ENCODE measurements at places on chromosomes 2 and 18.

- no peak for DNase-seq
Observed at GRCh38 chr2:44852594-44852993, 88.9 kb upstream of the SIX3 start.

DNA sequence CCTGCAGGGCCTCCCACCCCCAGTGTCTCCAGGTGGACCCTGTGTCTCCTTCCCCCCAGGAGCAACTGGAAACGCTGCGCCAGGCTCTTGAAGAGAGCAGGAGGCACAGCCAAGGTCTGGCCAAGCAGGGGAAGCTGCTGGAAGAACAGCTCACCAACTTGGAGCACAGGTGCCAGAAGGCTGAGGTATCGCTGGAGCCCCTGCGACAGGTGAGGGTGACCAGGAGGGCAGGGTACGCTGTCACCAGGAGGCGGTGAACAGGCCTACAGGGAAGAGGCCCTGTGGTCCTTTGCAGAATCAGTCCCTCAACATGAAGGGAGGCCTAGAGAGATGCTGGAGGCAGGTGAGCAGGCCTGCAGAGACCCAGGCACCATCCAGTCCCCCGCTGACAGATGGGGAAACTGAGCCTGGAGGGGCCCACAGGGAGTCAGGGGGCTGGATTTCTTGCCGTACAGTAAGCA, 15.6 kb upstream of the SNED1 start:
- no peak for DNase-seq

DNA sequence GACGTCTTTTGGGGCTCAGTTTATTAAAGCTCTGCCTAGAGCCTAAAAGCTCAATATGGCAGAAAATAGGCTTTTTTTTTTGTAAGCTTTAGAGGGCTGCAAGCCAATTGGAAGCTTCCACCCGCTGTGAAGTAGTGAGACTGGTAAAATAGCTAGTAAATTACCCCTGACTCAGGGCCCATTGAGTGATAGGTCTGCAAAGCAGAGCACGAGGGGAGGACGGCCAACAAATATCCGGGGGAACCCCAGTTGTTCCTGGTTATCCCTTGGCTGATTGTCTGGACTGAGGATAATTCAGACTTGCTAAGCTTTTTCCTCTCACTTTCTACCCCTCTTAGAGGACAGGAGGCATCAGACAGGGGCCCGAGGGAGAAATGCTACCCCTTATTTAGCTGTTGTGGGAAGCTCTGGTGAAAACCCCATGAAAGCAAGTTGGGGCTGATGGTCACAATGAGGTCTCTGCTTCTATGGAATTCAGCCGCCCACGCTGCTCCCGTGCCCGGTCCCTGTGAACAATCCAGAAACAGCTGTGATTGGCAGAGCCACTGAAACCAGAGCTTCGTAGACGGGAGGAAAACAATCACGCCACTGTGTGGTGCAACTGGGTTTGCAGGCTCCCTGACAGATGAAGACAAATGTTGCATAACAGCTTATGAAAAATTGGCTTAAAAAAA, 141.9 kb upstream of the LGALSL start:
- DNase-seq = no peak

DNA sequence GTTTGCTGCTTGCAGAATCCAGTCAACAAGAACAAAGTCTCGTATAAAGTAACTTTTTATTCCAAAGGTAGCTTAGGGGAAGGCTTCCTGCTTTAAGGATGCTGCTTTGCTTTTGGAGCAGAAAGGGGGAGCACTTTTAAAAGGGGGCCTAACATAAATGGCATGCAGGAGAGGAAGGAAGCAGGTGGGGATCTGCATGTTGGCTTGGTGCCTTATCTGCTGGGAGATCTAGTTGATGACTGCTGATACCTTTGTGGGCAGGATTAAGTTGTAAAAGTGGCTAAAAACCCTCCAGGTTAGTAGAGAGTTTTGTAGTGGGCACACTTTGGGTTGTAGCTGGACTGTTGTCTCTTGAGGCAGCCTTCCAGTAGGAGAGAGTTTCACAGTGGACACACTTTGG, 22.5 kb downstream of the UBR3 start:
- DNase-seq = no peak

DNA sequence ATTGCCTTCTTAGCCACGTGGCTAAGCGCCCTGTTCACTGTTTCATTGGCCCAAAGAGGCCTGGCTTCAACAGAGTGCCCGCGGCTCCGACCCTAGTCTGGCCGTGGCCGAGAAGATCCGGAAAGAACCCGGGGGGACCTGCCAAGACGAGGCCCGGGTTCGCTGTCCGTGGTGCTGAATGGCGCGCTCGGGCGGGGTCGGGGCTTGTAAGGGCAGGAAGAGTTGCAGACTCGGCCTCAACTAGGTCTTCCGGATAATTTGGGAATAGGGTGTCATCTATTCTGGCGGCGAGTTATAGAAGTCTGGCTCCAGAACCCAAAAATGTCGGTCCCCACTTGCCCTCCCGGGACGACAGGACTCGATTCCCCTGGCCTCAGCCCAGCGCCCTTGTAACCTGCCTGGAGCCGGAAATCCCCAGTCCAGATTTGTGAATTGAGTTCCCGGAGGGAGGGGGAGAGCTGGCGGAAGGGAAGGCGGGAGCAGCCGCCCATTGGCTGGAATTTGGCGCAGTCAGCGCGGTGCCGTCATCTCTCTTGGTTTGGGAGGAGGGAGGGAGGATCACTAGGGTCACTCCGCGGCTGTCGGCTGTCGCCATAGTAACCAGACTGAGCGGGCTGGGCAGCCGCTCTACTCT, 3.5 kb downstream of the CDK5R2 start:
- peak; percentile 27 for DNase-seq

GRCh38 chr2:147137711-147138110, 707.1 kb upstream of the ACVR2A start:
- no peak for DNase-seq

DNA sequence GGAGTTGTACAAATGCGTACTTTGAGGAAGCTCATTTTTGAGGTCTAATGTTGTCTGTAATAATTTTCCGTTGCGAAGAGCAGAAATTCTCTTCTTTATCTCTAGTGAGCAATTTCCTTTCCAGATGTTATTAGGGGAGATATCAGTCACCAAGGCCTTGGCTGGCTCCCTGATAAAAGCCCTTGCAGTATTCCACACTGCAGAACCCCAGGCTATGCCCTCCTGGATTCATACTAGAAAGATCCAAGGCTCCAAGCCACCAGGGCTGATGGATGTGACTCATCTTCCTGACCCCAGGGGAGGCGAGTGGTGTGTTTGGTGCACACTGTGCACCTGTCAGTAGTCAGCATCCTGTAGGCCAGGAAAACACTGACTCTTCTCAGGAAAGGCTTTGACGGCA, 34.7 kb downstream of the INO80C start:
- no peak for DNase-seq

DNA sequence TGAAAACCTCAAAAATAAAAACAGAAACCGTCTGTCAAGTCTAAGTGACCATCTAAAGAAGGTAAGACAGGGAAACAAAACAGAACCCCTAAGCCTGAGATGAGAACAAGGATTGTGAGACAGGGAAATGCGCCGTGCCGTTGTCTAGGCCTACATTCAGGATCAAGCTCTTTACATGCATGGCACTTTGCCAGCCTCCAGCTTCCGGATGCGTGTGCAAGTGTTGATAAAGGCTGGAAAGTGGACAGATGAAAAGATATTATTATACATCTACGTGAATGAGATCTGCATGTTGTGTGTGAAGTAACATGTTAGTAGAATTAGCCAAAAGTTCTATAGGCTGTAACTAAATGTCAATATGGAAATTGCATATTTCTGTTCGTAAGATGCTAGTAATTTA, 28.6 kb upstream of the TMEM87B start:
- no peak for DNase-seq

GRCh38 chr18:30595942-30596341, 446.6 kb downstream of the DSC3 start:
- no peak for DNase-seq

- no peak for DNase-seq
Observed at GRCh38 chr2:226796840-226797288, 2.8 kb downstream of the IRS1 start.

DNA sequence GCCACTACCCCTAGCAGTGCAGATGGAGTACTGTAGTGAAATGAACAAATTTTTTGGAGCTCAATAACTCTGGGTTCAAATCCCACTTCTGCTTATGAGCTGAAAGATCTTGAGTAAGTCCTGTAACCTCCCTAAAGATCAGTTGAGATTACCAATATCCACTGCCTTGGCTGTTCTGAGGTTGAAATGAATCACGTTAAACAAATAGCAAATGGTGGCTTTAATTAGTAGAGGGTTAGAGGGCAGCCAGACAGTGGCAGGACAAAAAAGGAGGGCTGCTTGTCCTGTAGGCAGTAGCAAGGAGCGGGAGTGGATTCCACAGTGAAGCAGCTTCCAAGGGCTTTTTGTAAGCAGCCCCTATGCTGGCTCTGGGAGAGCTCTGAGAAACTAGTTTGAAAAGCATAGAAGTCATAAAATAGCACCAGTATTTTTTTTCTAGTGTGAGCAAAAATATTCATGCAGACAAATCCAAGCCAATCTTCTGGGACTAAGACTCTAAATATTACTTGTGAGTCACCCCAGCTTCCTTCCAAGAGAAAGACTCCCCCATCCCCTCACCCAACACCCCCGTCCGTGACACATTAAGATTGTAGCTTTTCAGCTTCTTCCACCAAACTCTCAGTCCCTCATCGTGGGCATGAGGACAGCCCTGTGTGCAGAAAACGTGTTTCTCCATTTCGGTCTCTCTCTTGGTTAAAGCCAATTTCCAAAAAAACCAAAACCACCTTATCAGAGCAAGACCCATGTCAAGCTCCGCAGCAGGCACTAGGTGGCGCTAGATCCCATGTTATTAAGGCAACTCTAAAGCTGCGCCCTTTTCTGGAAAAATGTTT, 123.5 kb upstream of the LGALSL start:
- DNase-seq = peak; percentile 65

- DNase-seq = no peak
Observed at GRCh38 chr2:223214394-223215253, 162.6 kb downstream of the KCNE4 start.

- no peak for DNase-seq
Observed at GRCh38 chr2:18067588-18068384, 189.3 kb downstream of the KCNS3 start.

GRCh38 chr2:17543131-17543660, 2.7 kb downstream of the VSNL1 start:
- no peak for DNase-seq

- DNase-seq = no peak
Observed at GRCh38 chr18:46040747-46041104, 31.3 kb downstream of the PSTPIP2 start.

DNA sequence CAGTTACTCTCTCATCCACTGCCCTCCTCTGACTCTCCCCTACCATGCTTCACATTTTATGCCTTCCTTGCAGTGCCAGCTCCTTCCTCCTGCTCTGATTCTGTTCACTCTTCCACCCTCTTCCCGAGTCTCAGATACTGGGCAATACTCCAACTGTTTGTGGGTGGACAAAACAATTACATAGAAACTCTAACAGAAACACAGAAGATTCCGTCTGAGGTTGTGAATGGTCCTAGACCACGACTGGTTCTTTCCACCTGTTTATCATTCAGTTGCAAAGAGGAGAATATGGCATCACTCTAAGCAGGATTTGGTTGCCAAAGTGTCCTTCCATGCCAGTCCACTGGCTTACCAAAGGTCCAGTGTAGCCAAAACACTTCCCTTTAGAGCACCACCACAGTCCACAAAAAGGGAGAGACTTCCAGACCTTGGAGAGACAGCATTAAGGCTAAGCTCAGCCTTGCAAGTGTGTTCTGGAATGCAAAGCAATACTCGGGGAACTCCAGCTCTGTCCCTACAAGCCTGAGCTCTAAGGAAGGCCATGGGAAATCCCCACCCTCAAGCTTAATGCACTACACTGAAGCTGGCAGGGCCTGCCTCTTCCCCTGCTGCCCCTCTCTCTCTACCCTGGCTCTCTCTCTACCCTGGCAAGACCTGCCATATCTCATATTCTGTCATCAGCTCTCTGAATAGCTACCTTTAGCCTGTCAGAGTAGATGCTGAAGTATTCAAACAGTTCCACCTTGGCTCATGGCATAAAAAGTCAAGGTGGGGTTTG, 33.6 kb upstream of the RND3 start:
- no peak for DNase-seq

GRCh38 chr18:5895876-5896740, 786 bp upstream of the TMEM200C start:
- no peak for DNase-seq

DNA sequence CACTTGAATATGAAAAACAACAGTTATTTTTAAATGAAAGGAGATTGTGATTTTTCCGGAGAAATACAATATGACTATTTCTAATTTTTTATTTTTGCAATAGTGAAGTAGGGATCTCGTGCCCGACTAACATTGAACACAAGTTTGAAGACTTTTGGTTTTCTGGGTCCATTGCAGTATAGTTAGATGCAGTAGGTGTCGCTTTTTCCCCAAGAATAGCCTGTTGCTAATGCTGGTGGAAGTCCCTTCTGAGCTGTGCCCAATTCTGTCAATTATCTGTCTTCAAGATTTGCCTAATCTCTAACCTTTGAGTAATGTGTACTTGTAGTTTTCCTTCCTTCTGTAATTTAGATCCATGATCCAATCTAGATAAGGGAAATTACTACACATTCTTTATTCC, 36.5 kb downstream of the SEMA4F start:
- no peak for DNase-seq

GRCh38 chr18:22900558-22901238, 32.4 kb upstream of the RBBP8 start:
- DNase-seq = no peak

DNA sequence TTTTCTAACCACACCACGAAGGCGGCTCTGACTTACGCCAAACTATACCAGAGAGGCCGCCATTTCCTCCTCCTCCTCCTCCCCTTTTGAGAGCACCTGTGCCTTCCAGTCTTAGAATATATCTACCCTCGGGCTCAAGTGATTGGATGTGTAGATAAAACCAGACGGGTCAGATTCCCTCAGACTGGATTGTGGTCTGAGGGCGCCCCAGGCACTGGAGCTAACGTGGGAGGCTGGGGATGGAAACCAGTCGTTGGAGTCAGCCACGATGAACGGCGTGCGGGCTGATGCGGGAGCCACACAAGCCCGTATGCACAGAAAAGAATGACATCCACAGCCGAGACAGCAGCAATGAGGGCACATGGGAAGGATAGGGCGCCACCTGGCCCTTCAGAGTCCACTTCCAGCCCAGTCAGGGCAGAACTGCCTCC, 12.3 kb upstream of the ODC1 start:
- DNase-seq = no peak

DNA sequence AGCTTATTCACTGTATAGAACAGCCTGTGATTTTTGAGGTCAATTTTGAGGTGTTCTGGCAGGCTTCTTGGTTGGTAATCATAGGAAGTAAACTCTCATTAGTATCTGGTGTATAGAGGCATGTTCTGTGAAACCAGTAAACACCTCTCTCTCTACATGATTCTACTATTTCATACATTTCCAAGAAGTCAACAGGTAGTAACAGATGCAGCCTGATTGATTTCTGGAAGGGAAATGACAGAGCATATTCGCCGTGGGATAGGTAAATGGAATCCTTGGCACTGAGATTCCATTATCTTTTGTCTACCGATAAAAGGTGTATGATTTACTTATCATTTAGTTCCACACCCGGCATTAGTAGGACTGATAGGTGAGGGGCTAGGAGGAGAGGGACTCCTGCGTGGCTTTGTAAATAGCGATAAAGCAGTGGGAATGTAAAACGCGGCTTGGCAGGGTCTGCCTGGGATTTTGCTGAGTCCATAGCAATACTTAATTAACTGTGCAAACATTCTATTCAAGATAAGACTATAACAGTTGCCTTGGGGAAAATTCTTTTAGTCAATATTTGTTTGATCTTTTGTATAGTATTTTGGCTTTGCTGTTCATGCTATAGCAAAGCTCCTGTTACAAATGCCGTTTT, 32.3 kb downstream of the LYPD6B start:
- DNase-seq = no peak

GRCh38 chr2:173898996-173899395, 66.2 kb downstream of the SP3 start:
- no peak for DNase-seq

Data from stimulated activated CD8-positive, alpha-beta memory T cell treated with anti-CD3 and anti-CD28 coated beads, Interleukin-4, amount 100 ng/mL, for 1 hour (primary cell).